Stimulated activated CD8-positive, alpha-beta memory T cell treated with anti-CD3 and anti-CD28 coated beads, Interleukin-12 subunit alpha, Interleukin-12 subunit beta, amount 100 ng/mL, for 1 hour (primary cell): ENCODE measurements at places on chromosomes 4 and X.
A peak's percentile ranks its signal among the peaks of the same experiment; 100 is the strongest.

DNA sequence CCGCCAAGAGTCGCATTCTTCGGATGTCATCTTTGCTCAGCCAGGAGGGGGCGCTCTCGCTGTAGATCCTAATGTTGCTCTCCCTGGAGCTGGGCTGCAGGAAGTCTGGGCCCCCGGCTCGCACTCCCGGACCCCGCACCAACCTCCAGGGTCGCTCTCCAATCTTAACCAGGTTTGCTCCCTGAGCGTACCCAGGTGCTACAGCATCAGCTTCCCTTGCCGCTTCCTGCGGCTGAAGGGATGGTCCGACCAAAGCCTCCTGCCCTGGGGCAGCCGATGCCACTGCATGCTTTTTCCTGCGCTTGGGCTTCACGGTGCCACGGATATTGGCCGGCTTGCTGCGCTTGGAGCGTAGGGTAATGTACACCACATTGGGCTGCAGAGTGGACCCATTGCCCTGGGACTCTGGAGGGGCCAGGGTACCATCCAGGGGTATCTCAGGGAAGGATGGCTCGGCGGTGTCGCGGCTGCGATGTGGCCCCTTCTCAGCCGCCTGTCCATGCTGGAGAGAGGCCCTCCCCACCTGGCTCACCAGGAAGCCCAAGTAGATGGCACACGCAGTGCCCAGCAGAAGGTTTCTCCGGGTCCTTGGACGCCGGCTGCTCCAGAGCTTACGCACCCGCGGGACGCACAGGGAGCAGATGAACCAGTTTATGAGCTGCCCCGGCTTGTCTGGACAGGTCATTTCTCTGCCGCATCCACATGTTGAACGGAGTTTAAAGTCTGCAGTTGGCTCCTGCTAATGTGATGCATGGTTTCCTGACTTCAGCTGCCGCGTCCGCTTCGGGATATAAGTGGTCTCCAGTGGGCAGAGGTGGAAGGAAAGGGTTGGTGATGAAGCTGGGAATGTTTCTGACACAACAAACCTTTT lies 1.9 kb downstream of the GASK1B start:
- DNase-seq = no peak

DNA sequence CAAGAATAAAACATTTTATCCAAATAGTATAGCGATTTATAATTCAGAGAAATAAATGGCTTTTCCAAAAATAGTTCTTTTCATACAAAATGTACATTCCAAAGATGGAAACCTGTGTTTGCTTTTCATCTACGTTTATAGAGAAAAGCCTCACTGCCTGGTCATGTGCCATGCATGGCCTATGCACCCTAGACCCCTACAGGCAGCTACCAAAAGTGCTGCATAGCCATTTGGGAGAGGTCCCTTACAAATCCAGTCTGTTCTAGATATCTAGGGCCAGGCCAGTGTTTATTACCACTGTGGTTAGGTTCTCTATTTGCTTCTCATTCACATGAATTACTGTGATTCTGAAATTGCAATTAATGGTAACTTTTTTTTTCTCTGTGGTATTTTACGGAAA lies 17.2 kb downstream of the HMGB2 start:
- DNase-seq = no peak

DNA sequence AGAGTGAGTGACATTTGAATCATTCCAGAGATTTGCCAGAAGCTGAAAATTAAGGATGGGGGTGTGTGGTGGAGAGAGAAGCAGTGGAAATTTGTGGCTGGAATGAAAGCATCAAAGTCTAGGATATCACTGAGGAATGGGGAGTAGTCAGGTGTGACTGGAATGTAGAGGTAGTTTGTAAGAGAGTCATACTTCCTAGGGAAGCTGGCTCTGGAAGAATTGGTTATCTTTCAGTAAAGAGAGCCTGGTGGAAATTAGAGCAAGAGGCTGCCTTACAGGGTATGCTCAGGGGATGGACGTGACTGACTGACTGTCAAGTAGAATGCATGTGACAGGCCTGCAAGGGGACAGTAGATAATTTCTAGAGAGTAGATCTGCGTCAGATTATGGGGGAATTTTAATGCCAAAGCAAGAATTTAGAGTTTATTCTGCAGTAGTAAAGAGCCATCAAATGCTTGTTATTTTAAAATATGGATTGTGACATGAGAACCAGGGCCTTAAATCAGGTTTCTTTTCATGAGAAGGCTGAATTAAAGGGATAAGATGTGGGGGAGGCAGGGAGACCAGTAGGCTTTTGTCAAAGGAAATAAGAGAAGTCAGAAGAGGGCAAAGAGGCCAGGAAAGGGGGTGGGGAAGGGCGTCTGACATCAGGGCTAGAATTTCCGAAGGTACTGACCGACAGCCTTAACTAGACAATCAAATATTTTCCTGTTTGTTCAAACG lies 109.9 kb downstream of the AFF1 start:
- no peak for DNase-seq

GRCh38 chrX:16882702-16883486 lies 12.7 kb upstream of the RBBP7 start:
- peak; percentile 52 for DNase-seq

DNA sequence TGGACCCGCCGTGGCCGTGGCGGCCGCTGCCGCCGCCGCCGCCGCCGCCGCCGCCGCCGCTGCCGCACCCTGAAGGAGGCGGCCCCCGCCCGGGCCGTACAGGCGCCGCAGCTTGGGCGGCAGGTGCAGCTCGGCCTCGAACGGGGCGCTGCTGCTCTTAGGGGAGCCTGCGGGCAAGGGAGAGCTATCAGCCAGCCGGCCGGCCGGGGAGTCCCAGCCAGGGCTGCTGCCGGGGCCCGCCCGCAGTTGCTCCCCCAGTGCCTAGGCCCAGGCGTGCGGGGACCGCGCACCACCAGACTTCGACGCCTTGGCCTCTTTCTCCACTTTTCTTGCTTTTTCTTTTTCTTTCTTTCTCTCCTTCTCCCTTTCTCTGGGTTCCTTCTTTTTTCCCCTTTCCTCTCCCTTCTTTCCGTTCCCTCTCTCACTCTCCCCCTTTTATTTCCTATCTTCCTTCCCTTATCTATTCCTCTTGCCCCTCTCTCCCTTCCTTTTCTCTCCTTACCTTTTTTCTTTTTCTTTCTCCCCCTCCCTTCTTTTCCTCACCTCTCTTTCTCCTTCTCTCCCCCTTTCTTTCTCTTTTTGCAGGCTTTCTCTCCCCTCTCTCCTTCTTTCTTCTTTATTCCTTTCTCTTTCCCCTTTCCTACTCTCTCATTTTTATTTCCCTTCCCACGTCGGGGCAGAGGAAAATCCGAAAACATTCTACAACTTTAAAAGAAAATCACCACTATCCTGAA lies 2.0 kb downstream of the ARX start:
- no peak for DNase-seq

DNA sequence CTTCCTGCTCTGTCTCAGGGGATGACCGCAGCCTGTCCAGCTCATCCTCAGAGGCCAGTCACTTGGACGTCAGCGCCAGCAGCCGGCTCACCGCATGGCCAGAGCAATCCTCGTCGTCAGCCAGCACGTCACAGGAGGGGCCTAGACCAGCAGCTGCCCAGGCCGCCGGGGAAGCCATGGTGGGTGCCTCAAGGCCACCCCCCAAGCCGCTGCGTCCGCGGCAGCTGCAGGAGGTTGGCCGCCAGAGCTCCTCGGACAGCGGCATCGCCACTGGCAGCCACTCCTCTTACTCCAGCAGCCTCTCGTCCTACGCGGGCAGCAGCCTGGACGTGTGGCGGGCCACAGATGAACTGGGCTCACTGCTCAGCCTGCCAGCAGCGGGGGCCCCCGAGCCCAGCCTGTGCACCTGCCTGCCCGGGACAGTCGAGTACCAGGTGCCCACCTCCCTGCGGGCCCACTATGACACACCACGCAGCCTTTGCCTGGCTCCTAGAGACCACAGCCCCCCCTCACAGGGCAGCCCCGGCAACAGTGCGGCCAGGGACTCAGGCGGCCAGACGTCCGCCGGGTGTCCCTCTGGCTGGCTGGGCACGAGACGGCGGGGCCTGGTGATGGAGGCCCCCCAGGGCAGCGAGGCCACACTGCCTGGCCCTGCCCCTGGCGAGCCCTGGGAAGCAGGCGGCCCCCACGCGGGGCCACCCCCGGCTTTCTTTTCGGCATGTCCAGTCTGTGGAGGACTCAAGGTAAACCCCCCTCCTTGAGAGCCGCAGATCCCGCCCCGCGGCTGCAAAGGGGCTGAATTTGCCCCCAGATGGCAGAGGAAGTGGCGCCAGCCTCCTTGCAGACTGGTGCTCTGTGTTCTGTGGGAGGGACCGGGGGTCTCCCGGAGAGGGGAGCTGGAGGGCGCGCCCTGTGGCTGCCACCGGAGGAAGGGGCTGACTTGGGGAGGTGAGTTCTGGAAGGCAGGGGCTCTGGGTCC lies 29.9 kb downstream of the DOK7 start:
- DNase-seq = no peak

- DNase-seq = no peak
Measured at GRCh38 chr4:4358093-4358854, 28.6 kb upstream of the NSG1 start.

DNA sequence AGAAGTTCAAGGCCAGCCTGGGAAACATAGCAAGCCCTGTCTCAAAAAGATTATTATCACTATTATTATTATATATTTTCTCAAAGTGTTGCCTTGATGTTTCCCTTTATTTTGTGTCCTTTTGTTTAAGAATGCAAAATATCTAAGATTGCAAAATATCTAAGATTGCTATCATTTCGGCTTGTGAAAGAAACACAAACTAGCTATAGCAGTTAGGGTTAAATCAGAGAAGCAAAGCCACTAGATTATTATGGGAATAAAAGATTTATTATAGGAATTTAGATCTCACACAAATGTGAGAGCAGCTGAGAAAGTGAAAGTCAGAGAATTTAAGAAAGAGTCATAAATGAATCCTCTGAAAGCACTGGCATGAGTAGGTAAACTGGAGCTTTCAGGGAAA lies 18.0 kb upstream of the TMEM184C start:
- no peak for DNase-seq

DNA sequence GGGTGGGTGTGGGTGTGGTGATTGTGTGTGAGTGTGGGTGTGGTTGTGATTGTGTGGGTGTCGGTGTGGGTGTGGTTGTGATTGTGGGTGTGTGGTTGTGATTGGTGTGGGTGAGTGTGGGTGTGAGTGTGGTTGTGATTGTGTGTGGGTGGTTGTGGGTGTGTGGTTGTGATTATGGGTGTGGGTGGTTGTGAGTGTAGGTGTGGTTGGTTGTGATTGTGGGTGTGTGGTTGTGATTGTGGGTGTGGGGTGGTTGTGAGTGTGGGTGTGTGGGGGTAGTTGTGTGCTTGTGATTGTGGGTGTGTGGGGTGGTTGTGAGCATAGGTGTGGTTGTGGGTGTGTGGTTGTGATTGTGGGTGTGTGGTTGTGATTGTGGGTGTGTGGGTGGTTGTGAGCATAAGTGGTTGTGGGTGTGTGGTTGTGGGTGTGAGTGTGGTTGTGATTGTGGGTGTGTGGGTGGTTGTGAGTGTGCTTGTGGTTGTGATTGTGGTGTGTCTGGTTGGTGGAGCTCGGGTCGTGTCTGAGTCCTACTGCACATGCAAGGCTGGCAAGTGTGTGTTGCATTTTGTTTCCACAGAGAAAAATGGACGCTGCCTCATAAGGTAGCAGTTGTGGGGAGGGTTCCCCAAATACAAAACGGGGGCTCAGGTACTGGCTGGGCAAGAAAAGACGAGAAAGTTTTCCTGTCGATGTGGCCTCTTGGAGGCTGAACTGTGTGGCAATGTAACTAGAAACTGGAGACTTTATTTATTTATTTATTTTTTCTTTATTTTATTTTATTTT lies 116.7 kb downstream of the UBE2K start:
- DNase-seq = no peak

DNA sequence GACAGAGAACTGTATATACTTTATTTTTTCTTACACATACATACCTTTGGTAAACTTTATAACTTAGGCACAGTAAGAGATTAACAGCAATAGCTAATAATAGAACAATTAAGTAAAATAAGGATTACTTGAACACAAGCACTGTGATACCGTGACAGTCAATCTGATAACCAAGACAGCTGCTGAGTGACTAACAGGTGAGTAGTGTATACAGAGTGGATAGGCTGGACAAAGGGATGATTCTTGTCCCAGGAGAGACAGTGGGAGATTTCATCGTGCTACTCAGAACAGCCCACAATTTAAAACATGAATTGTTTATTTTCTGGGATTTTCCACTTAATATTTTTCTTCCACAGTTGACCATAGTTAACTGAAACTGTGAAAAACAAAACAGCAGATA lies 411.8 kb downstream of the PPP1R2C start:
- DNase-seq = no peak

DNA sequence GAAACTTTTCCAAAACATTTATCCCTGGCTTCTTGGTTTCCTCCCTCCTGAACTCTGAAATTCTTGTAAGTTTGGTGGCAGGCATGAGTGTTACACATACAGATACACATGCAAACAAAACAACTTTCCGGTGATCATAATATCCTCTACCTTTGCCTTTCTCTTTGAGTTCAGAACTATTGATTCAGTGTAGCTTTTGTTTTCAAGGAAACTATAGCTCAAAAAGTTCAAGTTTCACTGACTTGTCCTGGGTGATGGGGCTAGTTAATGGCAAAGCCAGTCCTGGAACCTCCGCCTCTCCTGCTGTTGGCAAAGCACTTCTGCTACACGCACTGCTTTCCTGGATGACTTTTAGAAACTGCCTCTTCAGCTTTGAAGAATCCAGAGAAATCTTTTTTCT lies 177.3 kb upstream of the FAT1 start:
- no peak for DNase-seq

DNA sequence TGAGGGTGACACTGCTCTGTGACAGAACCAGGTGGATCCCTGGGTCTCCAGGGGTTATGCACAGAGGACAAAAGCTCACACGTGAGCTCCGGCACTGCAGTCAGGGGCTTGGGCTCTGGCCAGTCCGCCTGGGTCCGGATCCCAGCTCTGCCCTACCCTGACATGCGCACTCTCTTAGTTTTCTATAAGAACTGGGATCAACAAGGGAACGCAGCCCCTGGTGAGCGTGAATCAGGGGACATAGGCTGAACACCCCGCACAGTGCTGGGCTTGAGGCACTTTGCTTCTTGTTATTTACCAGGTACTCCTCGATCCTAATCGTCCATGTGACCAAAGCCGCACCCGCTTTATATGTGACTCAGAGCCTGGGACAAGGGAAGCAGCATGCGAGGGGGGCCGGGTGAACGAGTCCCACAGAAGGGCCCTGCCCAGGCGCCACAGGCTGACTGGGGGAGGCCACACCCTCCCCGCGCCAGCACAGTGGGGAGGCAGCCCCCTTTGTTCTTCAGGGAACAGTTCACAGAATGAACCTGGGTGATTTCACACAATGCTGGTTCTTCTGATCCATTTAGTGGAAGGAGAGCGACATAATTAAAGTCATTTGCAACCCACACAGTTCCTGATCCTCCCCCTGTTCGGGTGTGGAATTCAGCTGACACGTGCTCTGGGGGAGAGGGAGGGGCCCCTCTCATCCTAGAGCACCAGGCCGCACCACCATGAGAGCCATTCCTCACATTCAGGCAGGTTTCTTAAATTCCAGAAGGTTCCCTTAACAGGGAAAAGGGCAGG lies 55.5 kb downstream of the WFS1 start:
- no peak for DNase-seq

- DNase-seq = no peak
Measured at GRCh38 chrX:132855780-132856341, 102.6 kb downstream of the HS6ST2 start.

DNA sequence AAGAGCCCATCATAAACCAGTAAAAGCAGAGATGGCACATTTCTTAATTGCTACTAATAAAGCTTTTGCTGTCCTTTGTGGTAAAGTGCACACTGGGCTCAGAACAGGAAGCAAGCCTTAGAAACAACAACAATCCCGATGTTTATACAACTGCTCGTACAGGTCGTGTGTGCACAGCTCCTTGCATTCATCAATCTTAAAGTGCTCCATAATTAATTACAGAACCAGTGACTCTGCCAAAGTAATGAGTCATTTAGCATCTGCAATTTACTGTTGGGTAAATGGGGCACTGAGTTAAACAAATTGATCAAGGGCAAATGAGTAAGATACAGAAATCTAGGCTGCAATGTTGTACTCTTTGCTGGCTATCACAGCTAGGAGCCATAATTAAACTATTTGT lies 61.3 kb upstream of the TXK start:
- DNase-seq = no peak
